ENCODE measurements at places on chromosomes 7 and 10.
A peak's percentile ranks its signal among the peaks of the same experiment; 100 is the strongest.

DNA sequence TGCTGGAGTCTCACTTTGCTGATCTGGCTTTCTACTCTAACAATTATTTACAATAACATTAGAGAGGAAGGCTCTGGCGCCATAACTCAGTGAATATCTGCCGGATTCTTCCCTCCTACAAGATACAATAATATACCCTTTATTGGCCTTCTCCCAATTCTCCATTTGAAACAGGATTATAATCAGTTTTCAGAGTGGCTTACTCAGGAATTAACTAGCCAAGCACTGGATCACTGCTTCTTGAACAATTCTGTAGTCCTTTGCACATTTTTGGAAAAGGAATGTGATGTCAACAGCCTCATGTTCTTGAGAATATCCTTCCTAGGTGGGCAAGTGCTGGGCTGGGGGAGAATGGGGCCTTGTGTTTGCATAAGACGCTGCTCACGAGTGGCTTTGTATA is 125.9 kb downstream of the HIPK2 start:
- DNase-seq = no peak

DNA sequence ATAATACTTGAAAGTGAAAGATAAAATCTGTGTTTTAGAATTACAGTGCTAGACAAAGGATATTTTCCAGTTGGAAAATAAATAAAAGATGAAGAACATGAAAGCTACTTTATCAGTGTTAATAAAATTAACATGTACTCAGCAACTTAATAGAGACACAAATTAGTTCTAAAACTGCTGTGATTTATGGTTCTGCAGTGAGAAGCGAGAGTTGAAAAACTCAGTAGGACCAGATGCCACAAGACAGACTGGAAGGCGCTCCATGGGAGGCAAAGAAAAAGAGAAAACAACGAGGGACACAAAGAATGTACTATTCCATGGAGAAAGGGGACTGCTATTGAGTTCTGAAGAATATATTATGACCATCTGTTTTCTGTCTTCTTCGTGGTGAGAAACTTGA is 590.4 kb downstream of the PHTF2 start:
- no peak for DNase-seq

GRCh38 chr10:62373995-62374861 is at the start of gene ZNF365:
Gene ZNF365, plus strand, starts transcription at chr10:62374369. Its CDS starts 1,825 bp downstream, at chr10:62376194.
- DNase-seq = no peak

DNA sequence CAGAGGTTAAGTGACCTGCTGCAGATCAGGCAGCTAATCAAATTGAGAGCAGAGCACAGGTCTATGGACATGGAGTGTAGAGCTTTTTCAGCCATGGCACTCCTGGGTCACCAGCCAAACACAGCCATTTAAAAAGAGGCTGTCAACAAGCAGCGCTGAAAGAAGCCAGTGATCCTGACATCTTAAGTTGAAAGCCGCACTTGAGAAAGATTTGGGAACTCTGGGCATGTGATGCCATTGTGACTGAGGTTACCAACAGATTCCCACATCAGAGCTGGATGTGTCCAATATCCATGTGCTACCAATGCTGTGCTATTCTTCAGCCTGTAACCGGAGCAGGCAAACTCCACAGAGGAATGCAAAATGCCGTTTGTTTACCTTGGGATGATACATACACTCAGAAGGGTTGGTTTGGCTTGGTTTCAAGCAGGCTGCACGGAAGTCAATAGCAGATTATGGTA is 56.2 kb upstream of the ABLIM1 start:
- peak; percentile 70 for DNase-seq

- DNase-seq = no peak
These were observed 40.1 kb downstream of the LYZL2 start for GRCh38 chr10:30589441-30589840.

GRCh38 chr7:139618482-139619366 is 95.2 kb downstream of the CLEC2L start:
- DNase-seq = no peak

DNA sequence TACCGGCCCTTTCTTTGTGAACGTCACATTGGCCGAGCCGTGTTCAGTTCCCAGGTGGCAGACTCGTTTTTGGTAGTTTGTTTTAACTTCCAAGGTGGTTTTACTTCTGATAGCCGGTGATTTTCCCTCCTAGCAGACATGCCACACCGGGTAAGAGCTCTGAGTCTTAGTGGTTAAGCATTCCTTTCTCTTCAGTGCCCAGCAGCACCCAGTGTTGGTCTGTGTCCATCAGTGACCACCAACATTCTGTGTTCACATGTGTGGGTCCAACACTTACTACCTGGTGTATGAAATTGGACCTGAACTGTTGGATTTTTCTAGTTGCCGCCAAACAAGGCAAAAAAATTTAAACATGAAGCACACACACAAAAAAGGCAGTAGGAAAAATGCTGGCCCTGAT is 9.9 kb upstream of the CSGALNACT2 start:
- no peak for DNase-seq

GRCh38 chr10:104342941-104343411 is 4.7 kb upstream of the ITPRIP start:
- no peak for DNase-seq

Measured in SHP77 (cell line).